ENCODE measurements at places on chromosomes 4 and X.

DNA sequence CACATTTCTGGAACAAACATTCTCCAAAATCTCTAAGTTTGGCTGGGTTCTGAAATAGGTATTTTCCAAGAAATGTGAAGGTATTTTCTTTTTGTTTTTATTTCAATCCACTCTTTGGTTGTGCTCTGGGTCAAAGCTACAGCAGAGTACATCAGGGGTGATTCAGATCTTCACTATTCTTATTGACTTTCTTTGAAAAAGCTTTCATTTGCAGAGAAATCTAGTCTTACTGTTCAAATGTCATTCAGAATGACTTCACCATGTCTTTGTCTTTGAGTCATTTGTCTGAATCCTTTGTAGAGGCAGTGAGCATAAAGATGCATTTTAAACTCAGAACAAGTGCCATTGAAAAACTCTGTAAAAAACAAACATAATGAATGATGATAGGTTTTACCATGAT lies 547.2 kb upstream of the ADGRL3 start:
- no peak for DNase-seq

- no peak for DNase-seq
Measured at GRCh38 chr4:188551156-188551555, 411.9 kb downstream of the TRIML1 start.

GRCh38 chr4:138199568-138200235 lies 42.4 kb downstream of the SLC7A11 start:
- no peak for DNase-seq

GRCh38 chrX:10495677-10496076 lies 124.7 kb downstream of the MID1 start:
- no peak for DNase-seq

DNA sequence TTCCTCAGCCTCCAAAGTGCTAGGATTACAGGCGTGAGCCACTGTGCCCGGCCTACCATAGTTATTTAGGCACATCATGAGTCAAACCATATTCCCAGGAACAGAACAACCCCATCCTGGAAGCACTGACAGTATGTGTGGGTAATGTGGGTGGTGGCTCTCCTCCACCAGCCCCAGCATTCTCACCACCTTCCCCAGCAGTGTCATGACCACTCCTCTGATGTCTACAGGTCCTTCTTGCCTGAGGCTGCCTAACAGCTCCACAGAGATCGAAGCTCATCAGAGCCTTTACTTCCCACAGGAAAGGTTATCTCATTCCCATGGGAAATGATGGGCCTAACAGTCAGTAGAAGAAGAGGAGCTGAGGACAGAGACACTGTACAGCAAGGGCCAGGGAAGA lies 129.5 kb upstream of the GPC4 start:
- DNase-seq: no peak

DNA sequence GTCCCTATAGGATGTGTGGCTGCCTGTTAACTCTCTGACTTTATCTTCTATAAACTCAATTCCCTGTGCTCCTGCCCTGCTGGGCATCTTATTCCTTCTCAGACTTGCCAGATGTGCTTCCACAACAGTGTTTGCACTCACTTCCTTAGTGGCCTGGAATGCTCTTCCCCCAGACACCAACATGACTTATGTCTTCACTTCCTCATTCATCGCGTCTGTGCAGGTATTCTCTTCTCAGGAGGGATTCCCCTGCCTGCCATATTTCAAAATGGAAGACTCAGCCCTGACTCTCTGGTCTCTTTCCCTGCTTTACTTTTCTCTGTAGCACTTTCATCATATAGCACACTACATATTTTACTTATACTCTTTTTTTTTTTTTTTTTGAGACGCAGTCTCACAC lies 344.0 kb downstream of the CENPC start:
- DNase-seq: no peak

GRCh38 chr4:6153874-6154273 lies 46.5 kb downstream of the JAKMIP1 start:
- DNase-seq: no peak

GRCh38 chrX:39439906-39440798 lies 638.9 kb downstream of the MID1IP1 start:
- DNase-seq: no peak

- DNase-seq: no peak
Measured at GRCh38 chr4:118112117-118113046, 78.1 kb downstream of the NDST3 start.

DNA sequence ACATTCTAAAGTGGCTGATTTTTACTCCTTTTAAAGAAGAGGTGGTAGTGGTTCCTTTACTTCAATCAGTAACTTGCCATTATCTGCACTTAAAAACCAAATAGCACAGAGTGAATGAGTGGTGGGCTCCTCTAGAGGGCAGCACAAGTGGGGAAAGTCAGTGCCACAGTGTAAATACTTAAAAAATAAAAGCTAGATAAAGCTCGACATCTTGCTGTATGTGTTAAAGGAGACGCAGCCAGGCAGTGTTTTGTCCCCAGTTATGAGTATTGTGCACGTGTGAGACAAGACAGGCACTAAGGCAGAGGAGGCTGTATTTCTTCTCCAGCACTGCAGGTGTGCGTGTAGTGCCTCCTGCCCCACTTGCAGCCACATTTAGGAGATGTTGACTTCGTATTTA lies 24.6 kb downstream of the NAP1L5 start:
- DNase-seq: no peak

DNA sequence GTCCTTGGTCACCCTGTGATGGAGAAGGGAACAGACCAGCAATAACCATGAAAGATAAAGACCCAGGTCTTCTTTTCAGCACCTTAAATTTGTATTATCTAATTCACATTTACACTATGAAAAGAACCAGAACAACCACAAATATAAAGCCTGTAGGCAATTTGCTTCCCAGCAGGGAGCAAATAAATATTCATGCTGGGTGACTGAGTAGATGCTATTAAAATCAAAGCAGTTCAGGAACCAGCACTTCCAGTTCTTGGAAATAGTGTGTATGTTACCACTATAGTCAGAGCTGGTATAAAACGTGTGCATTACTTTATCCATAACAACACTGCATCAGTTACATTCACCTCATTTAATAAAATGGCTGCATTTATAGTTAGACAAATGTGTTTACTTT lies 177.8 kb upstream of the ETNPPL start:
- DNase-seq: no peak

DNA sequence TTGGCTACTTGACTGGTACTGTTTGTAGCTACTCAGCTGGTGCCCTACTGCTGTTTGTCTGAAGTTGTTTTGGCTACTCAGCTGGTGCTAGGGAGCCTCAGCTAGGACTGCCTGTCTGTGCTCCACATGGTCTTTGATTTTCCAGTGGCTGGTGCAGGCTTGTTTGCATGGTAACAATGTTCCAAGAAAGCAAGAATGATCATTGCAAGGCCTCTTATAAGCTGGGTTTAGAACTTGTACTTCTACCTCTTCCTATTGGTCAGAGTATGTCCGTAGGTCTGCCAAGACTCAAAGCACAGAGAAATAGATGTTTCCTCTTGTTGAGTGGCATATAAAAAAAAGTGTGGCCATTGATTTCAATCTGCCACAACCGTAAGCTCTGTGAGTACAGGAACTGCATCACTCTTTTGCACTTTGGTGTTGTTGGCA lies 17.6 kb downstream of the NFKB1 start:
- no peak for DNase-seq

DNA sequence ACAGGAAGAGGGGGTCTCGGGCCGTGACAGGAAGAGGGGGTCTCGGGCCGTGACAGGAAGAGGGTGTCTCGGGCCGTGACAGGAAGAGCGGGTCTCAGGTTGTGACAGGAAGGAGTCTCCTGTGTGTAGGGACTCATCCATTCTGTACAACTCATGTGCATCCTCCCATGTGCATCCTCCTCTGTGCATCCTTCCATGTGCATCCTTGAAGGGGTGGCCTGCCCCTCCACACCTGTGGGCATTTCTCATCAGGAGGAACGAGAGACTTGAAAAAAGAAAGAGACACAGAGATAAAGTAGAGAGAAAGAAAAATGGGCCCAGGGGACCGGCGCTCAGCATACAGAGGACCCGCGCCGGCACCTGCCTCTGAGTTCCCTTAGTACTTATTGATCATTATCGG lies 30.2 kb upstream of the PLCXD1 start:
- DNase-seq: no peak

DNA sequence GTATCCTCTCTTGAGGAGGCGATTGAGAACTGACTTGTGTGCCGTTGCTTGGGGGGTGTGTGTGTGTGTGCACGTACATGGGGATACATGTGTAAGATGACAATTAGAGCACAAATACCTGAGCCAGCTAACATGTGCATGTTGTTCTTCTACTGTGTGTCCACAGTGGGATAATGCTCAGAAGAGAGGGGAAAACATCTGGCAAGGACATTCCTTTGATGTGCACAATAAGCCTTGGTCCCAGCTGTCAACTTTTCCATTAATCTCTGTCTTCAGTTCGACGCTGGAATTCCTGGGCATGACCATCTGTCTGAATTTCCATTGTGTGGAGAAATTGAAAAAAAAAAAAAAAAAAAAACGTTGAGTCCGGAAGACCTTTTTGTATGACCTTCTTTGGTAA lies 592.0 kb upstream of the GALNTL6 start:
- DNase-seq: no peak

DNA sequence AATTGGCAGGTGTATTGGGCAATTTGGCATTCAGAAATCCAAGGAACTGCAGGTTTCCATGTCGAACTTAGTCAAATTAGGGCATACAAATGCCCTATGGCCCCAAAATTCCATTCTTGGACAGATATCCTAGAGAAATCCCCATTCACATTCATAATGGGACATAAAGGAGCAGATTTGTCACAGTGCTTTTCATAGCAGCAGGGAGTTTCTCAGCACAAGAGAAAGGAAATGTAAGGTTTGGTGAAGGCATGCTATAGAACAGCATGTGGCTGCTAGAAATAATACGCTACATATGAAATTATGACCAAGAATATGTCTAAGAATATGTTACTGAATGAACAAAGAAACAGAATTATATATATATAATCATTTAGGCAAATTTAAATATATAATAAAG lies 437.5 kb upstream of the BOD1L1 start:
- DNase-seq: no peak

GRCh38 chrX:93932471-93933220 lies 258.6 kb downstream of the FAM133A start:
- no peak for DNase-seq
